Sigmoid colon (tissue), 7 donors: ENCODE measurements at places on chromosomes 16 and 17. TPM values are rescaled to one million over a fixed set of nuclear protein-coding genes. Genes with fewer than 3 reads are reported as not detected.

The CACNA1G gene
- 0.83 TPM for total RNA-seq

The SEPTIN1 gene
- 1.4 TPM for total RNA-seq

GRCh38 chr16:56353054-56353921 is 72.1 kb downstream of the AMFR start:
- DNase-seq = peak; percentile 55

- DNase-seq = no peak
Observed at GRCh38 chr17:38601539-38602351, 4.0 kb downstream of the SRCIN1 start.

DNA sequence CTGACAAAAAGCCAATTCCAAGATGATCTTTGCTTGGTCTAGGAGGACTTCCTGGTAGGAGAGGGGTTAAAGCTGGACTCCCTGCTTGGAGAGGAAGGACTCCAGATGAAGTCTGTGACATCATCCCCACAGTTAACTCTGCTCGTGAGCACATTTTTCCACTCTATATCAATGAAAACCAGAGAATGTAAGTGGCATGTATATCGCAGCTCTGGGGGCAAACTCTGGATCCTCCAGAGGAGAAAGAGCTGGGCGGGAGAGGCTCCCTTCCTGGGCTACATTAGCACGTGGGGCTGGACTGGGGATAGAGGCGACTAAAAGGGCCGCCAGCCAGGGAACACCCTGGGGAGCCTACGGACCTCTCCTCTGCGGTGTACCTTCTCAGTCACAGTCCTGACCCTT is 34.1 kb downstream of the HIC1 start:
- no peak for DNase-seq
